ENCODE measurements at places on chromosomes 5 and 9.

- DNase-seq: no peak
These were observed 69.2 kb upstream of the FBXW11 start for GRCh38 chr5:172075656-172076055.

DNA sequence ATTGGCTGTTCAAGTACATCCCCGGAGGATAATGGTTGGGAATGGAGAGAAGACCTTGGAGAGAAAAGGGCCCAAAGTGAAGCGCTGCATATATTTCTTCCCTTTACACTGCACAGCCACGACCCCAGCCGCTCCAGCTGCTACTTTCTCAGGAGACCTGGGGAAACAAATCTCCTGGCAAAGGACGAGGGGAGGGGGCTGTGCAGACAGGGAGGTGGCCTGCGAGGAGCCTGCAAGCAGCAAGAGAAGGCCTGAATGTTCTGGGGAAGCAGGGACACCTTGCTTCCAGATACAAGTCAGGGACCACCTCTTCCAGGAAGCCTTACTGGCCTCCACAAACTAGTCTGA, 739 bp upstream of the PDLIM4 start:
- no peak for DNase-seq

- no peak for DNase-seq
These were observed 68.6 kb upstream of the MAP3K1 start for GRCh38 chr5:56746553-56747339.

- DNase-seq: peak; percentile 37
These were observed 281.0 kb downstream of the EFNA5 start for GRCh38 chr5:107389775-107390148.

GRCh38 chr5:116271446-116272025, 186.7 kb downstream of the COMMD10 start:
- DNase-seq: peak; percentile 2

- peak; percentile 38 for DNase-seq
These were observed 76.8 kb downstream of the LMX1B start for GRCh38 chr9:126690431-126691051.

DNA sequence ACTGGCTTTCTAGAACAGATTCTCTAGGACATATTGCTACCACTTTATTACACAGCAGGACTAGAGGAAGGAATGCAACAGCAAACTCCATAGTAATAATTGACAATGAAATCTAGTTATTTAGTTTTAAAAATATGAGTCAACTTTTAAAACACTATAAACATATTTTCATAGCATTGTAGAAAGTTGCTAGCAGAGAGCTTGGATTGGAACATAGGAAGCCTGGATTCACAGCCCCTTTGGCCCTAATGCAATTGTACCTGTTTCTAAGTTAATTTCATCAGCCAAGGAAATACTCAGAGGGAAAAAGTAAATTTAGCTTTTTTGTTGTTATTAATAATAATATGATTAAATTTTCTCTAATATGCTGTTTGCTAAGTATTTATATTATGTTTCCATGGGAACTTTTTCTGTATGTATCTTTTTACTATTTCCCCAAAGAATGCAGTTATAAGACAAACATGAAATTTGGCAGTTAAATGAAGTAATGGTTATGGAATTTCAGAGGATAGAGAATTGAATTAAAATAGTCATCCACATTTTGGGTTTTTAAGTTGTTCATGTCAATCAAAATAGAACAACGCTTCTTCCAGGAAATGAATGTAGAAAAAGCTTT, 45.6 kb downstream of the VCAN start:
- no peak for DNase-seq

DNA sequence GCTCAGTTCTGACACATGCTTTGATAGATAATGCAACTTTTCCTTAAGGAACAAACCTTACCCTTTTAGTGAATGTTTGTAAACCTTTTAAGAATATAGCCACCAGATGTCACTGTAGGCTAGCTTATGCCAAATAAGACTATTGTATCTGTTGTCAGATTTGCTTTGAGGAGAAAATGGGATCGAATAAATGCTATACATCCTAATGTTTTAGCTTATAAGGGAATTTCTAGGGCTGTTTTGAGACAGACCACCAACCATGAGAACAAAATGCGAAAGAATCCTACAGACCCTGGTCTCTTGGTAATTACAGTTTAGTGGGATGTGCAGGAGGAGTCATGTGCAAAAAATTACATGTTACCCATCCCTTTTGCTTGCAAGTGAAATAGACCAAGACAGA, 127.6 kb upstream of the NMUR2 start:
- DNase-seq: peak; percentile 56

DNA sequence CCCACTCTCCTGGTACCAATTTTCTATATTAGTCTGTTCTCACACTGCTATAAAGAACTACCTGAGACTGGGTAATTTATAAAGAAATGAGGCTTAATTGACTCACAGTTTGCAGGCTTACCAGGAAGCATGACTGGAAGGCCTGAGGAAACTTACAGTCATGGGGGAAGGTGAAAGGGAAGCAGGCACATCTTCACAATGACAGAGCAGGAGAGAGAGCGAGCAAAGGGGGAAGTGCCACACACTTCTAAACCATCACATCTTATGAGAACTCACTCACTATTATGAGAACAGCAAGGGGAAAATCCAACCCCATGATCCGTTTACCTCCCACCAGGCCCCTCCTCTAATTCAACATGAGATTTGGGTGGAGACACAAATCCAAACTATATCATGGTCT, 72.2 kb downstream of the ATG10 start:
- DNase-seq: peak; percentile 44

DNA sequence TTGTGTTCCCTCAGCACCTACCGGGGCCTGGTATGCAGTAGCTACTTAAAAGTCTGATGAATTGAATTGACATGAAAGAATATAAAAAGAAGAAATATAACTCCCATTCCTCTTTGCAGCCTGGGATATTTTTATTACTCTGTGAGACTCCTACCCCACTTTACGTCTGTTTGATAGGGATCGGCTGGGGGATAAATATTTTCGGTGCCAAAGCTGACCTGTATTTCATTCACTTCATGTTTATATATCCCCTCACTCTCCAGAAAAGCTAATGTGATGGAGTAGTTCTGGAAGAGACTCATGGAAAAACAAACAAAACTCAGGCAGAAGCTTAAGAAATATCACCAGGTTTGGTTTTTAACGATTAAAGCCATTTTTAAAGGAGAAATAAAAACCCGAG, 108.2 kb upstream of the TBC1D2 start:
- no peak for DNase-seq

GRCh38 chr5:126597156-126597555, 2.1 kb upstream of the ALDH7A1 start:
- peak; percentile 30 for DNase-seq

DNA sequence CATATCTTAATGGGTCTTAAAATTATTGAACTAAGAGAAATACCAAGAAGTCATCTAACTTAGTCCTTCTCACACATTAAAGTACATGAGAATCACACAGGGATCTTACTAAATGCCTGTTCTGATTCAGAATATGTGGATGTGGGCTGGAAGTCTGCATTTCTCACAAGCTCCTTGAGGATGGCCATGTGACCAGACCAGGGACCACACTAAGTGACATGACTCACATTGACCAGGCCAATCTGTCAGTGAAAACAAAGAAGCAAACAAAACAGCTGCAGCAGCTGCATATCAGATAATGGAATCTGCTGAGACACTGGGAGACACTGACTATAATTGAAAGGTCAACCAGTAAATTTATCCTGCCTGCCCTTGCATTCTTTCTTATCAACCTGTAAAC, 110.5 kb downstream of the ADAMTS12 start:
- DNase-seq: no peak

DNA sequence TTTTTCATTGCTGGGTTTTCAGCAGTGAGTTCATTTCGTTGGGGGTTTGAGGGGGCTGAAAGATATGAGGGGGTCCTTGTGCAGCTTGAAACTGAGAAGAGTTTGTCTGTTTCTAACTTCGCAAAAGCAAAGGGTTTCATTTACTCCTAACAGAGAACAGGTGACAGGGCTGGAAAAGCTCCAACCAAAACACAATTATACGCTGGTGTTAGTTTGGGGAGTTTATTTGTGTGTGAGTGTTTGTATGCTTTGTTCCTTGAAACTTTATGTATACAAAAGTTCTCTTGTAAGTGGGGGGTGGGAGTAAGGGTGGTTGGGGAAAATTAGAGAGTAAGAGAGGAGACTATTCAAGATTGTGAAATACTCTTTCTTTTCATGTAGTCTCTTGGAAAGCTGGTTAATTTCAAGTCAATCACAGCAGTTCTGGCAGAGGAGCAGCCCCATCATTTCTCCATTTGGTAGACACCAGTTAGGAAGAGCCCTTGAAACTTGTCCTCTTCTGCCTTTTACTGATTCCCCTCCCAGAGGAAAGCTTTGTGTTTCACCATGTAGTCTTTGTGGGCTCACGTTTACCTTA, 881 bp downstream of the TNFAIP8 start:
- no peak for DNase-seq

- no peak for DNase-seq
These were observed 26.1 kb downstream of the TNIP1 start for GRCh38 chr5:151054709-151055108.

- no peak for DNase-seq
These were observed 165.3 kb downstream of the SEC61B start for GRCh38 chr9:99387431-99387830.

GRCh38 chr5:139689631-139690063, 41.5 kb downstream of the CXXC5 start:
- DNase-seq: no peak

- no peak for DNase-seq
These were observed 53.1 kb upstream of the DAB2IP start for GRCh38 chr9:121598167-121598964.

DNA sequence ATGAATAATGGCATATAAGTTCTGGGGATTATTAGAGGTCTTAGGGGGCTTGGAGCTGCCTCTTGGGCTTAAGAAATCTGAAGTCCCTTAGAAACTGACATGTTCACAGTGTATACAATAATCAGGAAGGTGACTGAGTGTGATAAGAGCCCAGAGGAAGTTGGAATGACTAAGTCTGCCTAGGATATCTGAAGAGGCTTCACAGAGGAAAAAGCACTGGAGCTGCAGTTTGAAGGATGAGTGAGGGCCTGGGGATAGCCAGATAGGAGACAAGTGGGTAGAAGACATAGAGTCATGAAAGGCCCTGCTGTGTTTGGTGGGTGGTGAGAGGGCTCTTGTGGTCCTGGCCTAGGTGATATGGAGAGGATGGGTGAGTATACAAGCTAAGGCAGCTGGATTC, 8.8 kb downstream of the NEUROG1 start:
- no peak for DNase-seq

- no peak for DNase-seq
These were observed 101.3 kb downstream of the WDR41 start for GRCh38 chr5:77390795-77391194.

DNA sequence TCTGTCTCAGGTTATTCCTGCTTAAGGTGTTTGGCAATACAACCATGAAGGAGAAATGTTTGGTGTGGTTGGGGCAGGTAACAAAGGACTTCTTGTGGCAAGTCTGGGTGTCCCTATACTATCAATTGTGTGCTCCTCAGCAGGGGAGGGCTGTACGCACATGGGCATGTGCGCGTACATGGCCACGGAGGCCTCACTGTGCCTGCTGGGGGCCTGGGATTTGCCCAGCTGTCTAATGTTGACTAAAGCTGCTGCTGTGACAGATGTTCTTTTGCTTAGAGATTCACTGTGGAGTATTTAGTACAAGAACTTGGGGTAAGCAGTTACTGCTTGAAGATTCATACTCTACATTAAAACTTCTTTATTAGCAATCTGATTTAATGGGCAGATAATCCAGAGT, 97.5 kb downstream of the HSPA4 start:
- no peak for DNase-seq

- peak; percentile 26 for DNase-seq
These were observed 56.9 kb downstream of the ASS1 start for GRCh38 chr9:130501639-130502038.

DNA sequence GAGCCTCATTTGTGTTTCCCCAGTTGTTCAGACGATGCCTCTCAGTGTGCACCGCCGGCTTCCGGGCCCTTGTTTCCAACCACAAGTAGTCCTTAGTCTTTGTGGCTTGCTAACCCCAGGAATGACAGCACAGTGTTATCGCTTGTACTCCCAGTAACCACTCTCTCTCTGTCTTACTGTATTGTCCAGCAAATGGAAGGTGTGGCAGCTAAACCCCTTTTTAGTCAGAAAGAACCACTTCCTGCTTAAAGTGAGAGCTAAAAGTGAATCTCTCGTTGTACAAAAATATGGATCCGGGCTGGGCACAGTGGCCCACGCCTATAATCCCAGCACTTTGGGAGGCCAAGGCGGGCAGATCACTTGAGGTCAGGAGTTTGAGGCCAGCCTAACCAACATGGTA, 61.3 kb downstream of the ENC1 start:
- no peak for DNase-seq
